ENCODE measurements at places on chromosomes 11 and 22.

DNA sequence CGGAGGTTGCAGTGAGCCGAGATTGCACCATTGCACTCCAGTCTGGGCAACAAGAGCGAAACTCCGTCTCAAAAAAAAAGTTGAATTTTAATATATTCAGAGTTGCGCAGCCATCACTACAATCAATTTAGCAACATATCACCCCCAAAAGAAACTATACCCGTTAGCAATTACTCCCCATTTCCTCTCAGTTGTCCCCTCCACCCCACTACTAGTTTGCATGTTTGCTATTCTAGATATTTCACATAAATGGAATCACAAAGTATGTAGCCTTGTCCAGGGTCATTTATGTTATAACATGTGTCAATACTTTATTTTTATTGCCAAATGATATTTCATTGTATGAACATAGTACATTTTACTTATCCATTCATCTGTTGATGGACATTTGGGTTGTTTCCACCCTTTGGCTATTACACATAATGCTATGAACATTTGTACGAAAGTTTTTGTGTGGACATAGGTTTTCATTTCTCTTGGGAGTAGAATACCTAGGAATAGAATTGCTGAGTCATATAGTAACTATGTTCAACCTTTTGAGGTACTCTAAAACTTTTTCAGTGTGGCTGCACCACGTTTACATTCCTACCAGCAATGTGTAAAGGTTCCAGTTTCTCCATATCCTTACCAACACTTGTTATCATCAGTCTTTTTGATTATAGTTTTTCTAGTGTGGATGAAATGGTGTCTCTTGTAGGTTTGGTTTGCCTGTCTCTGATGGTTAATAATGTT, 2.2 kb downstream of the ZNF143 start:
- DNase-seq = no peak

DNA sequence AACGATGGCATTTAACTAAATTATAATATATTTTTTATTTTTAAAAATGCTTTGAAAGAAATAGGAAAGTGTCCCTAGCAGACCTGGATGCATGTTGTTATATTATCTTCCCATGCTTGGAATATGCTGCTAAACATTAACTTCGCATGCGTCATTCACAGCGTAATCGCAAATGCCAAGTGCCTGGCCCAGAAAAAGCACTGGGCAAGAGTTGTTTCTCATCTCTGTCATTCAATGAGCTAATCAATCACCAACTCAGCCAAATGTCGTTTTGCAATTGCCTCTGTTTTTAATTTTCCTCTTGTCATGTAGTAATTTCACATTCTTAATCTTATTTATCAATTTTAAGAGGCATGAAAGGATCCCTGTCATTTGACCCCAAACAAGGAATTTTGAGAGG, 1421.9 kb downstream of the BRD1 start:
- no peak for DNase-seq

- DNase-seq = no peak
Measured at GRCh38 chr11:76808996-76809395, 25.8 kb downstream of the TSKU start.

DNA sequence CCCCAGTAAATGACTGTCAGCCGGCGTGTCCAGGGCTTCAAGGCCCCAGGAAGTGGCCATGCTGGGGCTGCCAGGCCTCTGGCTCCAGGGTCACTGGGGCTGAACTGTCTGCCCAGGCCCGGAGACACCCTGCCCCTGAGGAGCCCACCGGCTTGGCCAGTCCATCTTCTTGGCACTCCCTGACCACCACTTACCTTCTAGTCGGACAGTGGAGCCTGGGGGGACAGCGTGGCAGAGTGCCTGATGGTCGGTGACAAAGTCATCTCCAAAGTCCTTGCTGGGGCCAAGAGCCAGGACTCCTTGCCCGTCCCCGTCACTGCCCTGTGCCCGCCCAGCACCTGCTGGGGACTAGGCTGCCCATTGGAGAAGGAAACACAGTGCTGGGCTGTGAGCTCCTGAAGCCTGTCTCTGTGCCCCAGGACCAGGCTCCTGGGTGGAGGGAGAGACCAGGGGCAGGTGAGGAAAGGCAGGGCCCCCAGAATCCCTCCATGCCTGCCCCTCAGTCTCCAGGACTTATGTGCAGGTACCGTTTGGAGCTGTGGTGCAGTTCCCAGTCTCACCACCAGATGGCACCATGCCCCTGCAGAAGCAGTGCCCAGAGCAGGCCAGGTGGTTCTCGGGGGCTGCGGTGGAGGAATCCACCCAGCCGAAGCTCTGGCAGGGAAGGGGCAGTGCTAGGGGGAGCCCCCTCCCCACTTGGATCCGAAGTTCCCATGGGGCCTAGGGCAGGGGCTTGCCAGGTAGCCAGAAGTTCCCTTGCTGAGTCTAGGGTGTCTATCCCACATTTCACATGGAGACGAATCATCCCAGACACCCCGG, 6.0 kb upstream of the CCDC188 start:
- DNase-seq = peak; percentile 88

DNA sequence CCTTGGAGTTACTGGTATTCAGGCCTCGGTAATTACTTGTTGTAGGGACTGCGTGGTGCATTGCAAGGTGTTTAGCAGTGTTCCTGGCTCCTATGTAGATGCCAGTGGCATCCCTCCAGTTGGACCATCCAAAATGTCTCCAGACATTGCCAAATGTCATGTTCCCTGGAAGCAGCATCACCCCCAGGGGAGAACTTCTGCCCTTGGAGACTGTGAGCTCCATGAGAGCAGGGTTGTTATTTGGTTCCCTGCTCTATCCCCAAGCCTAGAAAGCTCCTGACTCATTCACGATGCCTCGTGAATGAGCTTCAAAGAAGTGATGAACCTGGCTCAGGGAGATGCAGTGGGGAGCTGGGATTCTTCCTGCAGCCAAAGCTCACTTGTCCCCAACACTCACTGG, 4.8 kb upstream of the CD248 start:
- DNase-seq = no peak

DNA sequence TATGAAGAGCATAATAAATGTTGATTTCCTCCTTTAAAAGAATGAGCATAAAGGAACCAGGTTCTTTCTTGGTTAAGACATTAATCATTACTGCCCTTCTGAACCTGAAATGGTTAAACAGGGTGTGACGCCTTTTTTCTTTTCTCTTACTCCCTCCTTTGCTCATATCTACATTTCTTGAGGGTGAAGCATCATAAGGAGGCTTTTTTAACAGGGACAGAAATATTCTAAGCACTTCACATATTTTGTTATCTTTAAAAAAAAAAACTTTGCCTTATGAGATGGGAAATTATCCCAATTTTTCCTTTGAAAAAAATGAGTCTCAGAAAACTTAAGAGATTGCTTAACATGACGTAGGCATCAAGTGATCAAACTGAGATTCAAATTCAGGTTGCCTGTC, 1036.3 kb upstream of the TENM4 start:
- DNase-seq = no peak

- no peak for DNase-seq
Measured at GRCh38 chr11:125094731-125095130, 16.7 kb downstream of the TMEM218 start.
